ENCODE measurements at places on chromosomes 6 and 20.
A peak's percentile ranks its signal among the peaks of the same experiment; 100 is the strongest.

DNA sequence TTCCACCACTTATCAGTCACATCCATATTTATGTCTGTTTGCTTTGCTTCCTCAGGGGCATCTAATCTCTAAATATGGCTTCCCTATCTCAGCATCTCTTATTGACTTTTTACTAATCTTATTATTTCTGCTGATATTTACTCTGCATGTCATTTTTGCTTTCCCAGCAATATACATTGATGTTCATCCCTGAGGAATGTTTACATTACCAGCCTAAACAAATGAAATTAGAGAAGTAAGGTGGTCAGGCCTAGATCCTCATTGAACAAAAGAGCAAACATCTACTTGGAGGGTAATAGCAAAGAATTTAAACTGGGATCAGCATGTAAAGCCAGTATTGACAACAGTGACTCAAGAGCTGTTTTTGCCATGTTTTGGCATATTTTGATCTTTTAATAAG is 546.4 kb downstream of the MMUT start:
- DNase-seq: no peak

DNA sequence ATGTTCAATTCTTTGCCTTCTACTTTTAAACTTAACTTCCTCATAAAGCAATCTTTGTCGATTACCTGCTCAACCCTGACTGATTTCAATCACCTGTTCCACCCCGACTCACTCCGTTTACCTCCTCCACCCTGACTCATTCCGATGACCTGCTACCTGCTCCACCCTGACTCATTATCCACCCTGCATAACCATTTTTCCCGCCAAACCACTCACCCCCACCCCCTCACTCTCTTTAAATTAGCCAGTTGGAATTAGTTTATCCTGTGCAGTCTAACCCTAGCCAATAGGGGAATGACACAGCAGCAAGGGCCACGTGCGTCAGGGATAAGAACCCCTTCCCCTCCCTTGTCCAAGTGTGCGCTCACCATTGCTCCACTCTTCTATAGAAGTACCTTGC is 56.7 kb upstream of the MRAP2 start:
- no peak for DNase-seq

DNA sequence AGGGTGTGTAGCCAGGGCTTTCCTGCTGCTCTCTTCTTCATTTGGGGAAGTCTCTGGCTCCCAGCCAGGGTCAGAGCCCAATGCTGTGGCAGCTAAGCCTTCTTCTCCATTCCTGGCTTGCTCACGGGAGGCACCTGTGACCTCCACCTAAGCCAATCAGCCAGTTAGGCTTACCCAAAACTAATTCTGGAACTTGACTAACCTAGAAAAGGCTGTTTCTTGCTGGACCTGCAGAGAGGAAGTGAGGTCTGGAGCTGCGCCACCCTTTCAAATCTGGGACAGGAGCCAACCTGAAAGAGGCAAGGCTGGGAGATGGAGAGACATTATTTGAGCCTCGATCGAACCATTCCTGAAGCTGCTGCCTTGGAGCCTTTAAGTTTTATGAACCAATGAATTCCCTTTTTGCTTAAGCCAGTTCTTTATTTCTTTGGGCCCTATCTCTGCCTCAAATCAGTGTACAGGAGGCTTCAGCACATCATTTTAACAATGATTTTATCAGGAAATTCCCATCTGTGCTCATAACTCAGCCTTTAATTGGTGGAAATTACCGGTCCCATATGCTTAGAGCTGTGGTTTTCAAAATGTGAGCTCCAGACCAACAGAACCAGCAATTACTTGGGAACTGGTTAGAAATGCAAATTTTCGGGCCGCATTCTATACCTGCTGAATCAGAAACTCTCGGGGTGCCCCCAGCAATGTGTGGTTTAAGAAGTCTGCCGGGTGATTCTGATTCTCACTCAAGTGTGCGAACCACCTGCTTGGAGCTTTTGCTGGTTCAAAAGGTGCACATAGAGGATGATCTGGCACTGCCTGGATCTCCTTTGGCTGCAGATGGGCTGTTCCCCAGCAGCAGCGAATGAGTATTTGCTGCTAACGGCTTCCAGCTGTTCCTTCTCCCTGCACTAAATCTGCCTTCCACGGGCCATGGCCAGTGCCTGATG is 97.4 kb upstream of the RNF24 start:
- DNase-seq: no peak

GRCh38 chr6:118297821-118298220 is 250.3 kb upstream of the PLN start:
- DNase-seq: no peak

- DNase-seq: peak; percentile 70
Measured at GRCh38 chr6:159608961-159609651, 83.9 kb downstream of the SOD2 start.

GRCh38 chr20:41697861-41698559 is 79.8 kb upstream of the CHD6 start:
- DNase-seq: peak; percentile 39

DNA sequence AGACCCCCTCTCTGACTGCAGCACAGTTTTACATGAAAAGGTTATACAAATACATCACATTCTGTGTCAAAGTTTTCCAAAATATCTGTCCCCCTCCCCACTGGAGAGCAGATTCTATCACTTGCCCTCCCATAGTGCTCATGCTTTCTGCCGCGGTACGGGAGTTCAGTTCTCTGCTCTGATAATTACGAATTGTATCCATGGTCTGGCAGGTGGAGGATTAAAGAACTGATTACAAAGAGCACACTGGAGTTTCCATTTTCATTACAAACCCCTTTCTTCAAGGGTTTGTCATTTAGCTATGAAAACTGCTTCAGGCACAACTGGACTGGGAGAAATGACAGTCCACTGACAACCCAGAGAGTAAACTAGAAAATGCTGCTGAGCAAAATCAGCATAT is 166.0 kb downstream of the PDSS2 start:
- DNase-seq: no peak

- no peak for DNase-seq
Measured at GRCh38 chr6:135937106-135937505, 85.6 kb downstream of the PDE7B start.

GRCh38 chr20:6311841-6312655 is 189.2 kb upstream of the FERMT1 start:
- no peak for DNase-seq

DNA sequence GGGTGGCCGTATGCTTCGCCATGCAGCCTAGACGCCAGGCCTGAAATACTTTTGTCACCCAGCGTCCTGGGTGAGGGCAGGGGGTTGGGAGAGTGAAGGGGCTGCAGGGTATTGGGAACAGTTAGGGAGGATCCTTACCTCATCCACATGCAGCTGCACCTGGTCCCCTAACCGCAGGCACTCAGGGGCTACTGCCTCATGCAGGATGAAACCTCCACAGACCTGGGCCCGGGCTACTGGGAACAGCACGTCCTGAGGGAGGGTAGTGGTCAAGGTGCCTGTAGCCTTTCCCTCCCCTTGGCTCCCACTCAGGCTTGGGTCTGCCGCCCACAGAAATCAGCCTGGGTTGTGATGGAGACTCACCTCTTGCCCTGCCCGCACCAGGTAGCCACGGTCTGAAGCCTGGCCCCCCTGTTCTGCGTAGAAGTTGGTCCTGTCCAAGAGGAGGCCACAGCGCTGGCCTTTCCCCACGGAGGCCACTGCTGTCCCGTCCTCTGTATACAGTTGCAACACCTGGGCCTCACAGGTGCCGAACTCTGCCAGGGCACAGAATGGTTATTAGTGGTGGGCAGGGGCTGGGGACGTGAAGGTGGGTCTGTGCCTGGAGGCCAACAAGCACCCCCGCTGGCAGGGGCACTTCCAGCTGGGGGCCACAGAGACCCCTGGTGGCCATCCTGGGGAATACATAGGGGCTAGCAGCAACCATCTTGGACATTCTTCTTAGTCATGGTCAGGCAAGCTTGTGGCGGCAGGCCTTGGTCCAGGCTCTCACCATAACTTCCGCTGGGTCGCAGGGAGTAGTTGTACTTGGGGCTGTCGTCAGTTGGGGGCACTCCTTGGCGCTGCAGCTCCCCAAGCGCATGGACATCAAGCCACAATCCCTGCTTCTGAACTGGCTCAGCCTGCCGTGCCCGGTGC is 8.6 kb downstream of the AARS2 start:
- DNase-seq: peak; percentile 63

DNA sequence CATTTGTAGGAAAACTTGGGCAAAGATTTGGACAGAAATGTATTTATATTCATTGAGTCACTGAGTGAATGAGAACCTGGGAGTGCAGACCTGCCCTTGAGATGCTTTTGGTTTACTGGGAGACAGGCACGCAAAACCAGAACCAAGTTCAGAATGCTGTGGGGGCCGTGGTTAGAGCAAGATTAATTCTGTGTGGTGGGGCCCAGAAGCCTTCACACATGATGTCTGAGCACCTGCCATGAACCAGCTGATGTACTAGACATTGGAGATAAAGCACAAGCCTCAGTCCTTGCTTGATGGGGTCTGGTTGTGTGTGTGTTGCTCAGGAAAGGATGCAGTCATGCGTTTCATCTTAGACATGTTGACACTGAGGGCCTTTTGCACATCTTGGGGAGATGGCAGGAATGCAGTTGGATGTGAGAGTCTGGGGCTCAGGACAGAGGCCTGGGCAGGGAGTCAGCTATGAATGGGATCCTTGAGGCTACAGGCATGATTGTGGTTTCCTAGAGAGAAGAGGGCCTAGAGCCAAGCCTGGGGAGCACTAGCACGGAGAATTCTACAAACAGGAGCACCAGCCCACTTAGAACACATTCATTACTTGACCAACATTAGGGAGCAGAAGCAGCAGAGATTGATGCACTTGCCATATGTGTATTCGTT is 114.3 kb upstream of the TMEM181 start:
- DNase-seq: no peak

GRCh38 chr20:3667434-3668037 is 4.3 kb upstream of the GFRA4 start:
- DNase-seq: no peak

GRCh38 chr6:16595514-16596120 is 165.6 kb downstream of the ATXN1 start:
- DNase-seq: no peak

- DNase-seq: no peak
Measured at GRCh38 chr6:154962753-154963152, 32.4 kb upstream of the TIAM2 start.

DNA sequence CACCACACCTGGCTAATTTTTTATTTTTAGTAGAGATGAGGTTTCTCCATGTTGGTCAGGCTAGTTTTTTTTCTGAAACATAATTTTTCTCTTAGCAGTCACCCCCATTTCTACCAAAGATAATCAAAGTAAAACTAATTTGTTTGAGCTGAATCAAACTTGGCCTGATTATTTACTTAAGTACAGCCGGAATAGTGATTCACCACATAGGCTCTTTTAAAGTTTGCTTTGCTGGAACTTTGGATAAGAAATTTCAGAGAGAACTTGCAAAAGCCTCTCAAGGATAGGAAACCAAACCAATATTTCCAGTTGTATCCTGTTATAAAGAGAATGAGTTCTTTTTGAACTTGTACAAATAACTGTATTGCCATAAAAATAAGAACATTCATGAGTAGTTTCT is 105.0 kb upstream of the SYNCRIP start:
- no peak for DNase-seq

DNA sequence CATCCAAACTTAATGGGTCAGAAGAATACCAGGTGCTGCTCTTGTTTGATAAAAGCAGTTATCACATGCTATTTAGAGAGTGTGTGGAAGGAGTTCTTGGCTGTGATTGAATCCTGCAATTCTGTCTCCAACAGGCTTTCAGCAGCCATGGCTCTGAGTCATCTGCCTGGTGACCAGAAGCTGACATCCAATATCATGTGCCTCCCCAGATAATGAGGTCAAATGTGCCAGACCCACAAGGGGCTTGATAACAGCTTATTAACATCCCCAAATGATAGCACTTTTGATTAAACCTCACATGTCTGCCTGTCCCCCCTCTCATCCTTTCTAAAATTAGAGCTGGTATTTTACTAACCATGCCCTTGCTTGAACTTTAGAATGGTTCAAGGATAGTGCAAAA is 175.7 kb upstream of the PLN start:
- DNase-seq: no peak

GRCh38 chr6:129717277-129717676 is 7.3 kb upstream of the ARHGAP18 start:
- DNase-seq: no peak

DNA sequence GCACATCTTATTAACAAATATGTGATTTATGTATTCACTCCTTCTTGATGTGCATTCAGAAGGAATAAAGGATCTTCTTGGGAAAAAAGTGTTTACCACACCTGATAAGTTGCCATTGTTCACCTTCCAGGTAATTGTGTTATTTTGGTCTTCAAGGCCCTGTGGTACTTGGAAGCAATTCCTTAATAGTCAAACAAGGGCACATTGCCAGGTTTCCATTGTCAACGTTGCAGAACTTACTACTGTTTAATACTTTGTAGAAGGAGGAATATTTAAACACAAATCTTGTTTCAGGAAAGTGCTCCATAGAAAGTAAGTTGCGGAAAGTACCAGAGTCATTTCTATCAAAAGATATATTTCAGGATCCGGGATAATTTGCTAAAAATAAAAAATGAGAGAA is 129.5 kb upstream of the SGK1 start:
- DNase-seq: no peak

DNA sequence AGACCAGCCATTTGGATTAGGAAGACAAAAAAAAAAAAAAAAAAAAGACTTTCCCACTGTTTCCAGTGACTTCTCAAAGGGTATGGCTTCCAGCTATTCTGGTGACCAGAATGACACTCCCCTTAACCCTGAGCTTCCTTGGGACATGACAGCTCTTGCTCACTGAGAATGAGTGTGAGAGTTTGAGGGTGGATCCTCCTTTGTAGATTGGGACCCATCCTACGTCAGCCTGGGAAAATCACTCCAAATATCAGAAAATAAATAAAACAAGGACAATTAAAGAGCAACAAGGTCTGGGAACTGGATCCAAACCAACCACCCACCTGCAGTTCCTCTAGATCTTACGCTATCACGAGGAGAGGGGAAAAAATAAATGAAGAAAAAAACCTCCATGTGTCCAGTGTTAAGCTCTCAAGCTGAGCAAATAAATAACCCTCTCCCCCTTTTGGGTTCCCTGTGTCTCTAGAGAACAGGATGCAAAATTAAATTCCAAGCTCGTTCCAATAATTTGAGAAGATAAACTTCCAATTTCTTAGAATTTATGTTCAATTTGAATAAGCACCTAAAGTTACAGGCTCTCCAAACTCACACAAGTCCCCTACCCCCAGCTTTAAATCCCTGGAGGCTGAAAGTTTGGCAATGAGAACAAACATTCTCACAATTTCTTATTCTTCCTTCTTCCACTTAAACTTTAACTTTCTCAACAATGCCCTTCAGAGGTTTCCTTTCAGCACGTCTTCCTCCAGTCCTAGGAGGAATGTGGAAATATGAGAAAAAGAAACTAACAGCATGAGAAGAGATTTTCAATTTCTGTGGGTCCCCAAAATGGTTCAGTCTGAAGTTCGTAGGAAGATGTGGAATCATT is 170.2 kb downstream of the MTFR2 start:
- no peak for DNase-seq

- DNase-seq: no peak
Measured at GRCh38 chr20:34316196-34316814, 13.2 kb upstream of the AHCY start.
